ENCODE measurements at places on chromosomes 5 and 9. TPM values are rescaled to one million over a fixed set of nuclear protein-coding genes. Genes with fewer than 3 reads are reported as not detected.

DNA sequence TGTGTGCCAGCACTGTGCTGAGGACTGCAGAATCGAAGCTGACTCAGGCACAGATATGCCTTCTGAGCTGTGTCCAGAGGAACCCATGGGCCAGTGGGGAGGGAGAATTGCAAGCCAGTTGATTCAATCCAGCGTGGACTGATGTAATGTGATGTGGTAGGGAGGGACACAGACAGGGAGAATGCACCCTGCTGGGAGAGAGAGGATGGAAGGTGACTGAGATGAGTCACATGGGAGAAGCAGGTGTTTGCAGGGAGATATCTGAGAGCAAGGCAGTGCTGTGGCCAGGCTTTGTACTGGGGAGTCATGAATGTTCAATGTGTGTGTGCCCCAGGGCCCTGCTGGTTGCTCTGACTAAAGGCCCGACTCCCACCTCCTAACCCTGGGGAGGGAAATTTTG is 75.7 kb downstream of the IRX1 start:
- no peaks in the 10 kb centered on the region for H3K36me3 ChIP-seq
- H3K4me1 ChIP-seq = no peaks in the 10 kb centered on the region
- H3K27me3 ChIP-seq = no peaks in the 10 kb centered on the region
- H3K27ac ChIP-seq = no peak overlapping the region
- no peak for DNase-seq

- no peaks in the 10 kb centered on the region for H3K27me3 ChIP-seq
- peaks cover 39% of the 10 kb centered on the region for H3K4me1 ChIP-seq
- no peaks in the 10 kb centered on the region for H3K36me3 ChIP-seq
- no peak overlapping the region for H3K4me3 ChIP-seq
These were observed 43.4 kb downstream of the NFIB start for GRCh38 chr9:14270358-14271092.

GRCh38 chr5:627840-628239 is 15.7 kb downstream of the CEP72 start:
- no peak overlapping the region for H3K27ac ChIP-seq
- no peak overlapping the region for H3K4me3 ChIP-seq
- H3K27me3 ChIP-seq = no peaks in the 10 kb centered on the region
- no peak for DNase-seq
- peaks cover 46% of the 10 kb centered on the region for H3K36me3 ChIP-seq

GRCh38 chr5:148535190-148535589 is 119.1 kb downstream of the HTR4 start:
- H3K36me3 ChIP-seq = no peaks in the 10 kb centered on the region
- no peaks in the 10 kb centered on the region for H3K27me3 ChIP-seq
- H3K4me1 ChIP-seq = no peaks in the 10 kb centered on the region
- no peak for DNase-seq
- no peak overlapping the region for H3K4me3 ChIP-seq
- no peak overlapping the region for H3K27ac ChIP-seq

The FER gene
- 36.9 TPM for total RNA-seq

GRCh38 chr9:12916042-12916441 is 141.2 kb downstream of the LURAP1L start:
- no peaks in the 10 kb centered on the region for H3K27me3 ChIP-seq
- H3K4me1 ChIP-seq = no peaks in the 10 kb centered on the region
- no peak for DNase-seq
- H3K36me3 ChIP-seq = no peaks in the 10 kb centered on the region

DNA sequence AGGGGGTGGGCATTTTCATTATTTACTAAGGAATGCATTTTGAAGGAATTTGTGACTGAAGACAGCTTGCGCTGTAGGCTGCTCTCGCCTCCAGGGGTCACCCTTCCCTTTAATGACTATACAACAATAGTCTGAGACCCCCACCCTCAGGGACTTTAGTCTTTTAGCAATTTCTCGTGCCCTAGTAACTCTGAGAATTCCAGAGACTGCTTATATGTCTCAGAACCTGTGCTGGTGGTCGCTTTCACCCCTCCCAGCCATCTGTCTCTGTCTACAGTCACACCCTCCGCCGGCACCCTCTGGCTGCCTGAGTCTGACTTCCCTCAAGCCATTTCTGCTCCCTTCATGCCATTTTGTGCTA is 671.4 kb downstream of the NR2F1-AS1 start:
- H3K27ac ChIP-seq = no peak overlapping the region
- H3K4me3 ChIP-seq = no peak overlapping the region
- H3K27me3 ChIP-seq = no peaks in the 10 kb centered on the region
- H3K36me3 ChIP-seq = no peaks in the 10 kb centered on the region
- no peaks in the 10 kb centered on the region for H3K4me1 ChIP-seq

The SLC6A18 gene
- total RNA-seq = not detected

- H3K36me3 ChIP-seq = no peaks in the 10 kb centered on the region
- no peaks in the 10 kb centered on the region for H3K27me3 ChIP-seq
- DNase-seq = no peak
- H3K4me1 ChIP-seq = no peaks in the 10 kb centered on the region
These were observed 75.7 kb downstream of the CAMK4 start for GRCh38 chr5:111299831-111300432.

DNA sequence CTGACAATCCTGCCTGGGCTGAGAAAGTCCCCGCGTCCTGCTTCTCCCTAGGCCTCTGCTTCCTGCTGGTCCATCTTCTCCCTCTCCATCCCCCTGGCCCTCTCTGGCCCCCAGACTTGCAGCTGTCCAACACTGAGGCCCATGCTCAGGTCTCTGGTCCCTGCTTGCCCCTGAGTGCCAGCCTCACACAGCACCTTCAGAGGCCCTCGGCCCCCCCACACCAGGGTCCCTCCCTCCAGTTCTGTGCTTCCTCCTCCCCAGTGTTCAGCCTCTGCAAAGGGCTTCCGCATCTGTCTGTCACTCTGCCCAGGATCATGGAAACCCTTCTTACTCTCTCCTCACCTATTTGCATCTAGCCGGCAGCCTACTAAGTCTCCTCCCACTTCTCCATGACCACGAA is 62.4 kb upstream of the CTSL start:
- H3K4me1 ChIP-seq = peaks cover 5% of the 10 kb centered on the region
- H3K27me3 ChIP-seq = no peaks in the 10 kb centered on the region
- no peak overlapping the region for H3K4me3 ChIP-seq
- H3K36me3 ChIP-seq = peaks cover 27% of the 10 kb centered on the region

The BASP1 gene
- 7.0 TPM for total RNA-seq

The SHISAL2B gene
- not detected for total RNA-seq

DNA sequence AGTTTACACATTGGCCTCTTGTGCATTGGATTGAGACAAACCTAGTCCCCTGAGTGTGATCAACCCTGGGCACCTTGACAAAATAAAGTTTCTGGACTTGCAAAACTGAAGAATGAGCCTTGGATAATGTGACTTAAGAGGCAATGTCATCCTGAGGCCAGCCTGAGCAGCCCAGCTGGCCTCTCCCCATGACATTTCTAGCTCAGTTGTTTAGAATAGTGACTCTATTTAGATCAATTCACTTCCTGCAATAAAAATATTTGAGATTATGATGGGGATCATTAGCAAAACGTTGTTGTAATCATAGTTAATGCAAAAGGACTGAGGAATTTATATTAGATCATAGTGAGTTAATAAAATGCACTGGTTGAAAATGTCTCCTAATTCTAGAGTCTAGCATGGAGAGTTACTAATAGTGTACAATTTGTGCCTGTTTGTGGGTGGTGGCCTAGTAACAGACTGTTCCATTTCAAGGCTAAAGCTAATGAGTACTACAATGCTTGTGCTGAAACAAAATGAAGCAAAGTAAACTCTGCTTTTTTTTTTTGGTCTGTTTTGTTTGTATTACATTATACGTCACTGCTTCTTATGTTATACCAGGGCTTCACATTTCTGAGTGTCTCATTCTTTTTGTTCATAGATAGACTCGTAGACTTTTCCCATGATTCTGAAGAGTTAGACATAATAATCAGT is 10.9 kb upstream of the RHOBTB3 start:
- no peak overlapping the region for H3K4me3 ChIP-seq
- H3K27me3 ChIP-seq = no peaks in the 10 kb centered on the region
- no peaks in the 10 kb centered on the region for H3K36me3 ChIP-seq
- H3K27ac ChIP-seq = peak overlapping the region; percentile 48
- peaks cover 4% of the 10 kb centered on the region for H3K4me1 ChIP-seq

GRCh38 chr5:33788922-33789566 is 102.7 kb downstream of the ADAMTS12 start:
- no peak overlapping the region for H3K27ac ChIP-seq
- no peak for DNase-seq
- H3K27me3 ChIP-seq = no peaks in the 10 kb centered on the region
- no peaks in the 10 kb centered on the region for H3K36me3 ChIP-seq
- no peaks in the 10 kb centered on the region for H3K4me1 ChIP-seq

- no peak overlapping the region for H3K4me3 ChIP-seq
- H3K27me3 ChIP-seq = no peaks in the 10 kb centered on the region
- no peaks in the 10 kb centered on the region for H3K4me1 ChIP-seq
- no peak overlapping the region for H3K27ac ChIP-seq
- H3K36me3 ChIP-seq = no peaks in the 10 kb centered on the region
- DNase-seq = no peak
These were observed 32.9 kb downstream of the NDUFS6 start for GRCh38 chr5:1834022-1834551.

- no peak overlapping the region for H3K27ac ChIP-seq
- no peaks in the 10 kb centered on the region for H3K27me3 ChIP-seq
- DNase-seq = no peak
- H3K4me1 ChIP-seq = no peaks in the 10 kb centered on the region
These were observed 968.8 kb downstream of the TLE1 start for GRCh38 chr9:80720579-80720978.

- DNase-seq = no peak
- no peak overlapping the region for H3K4me3 ChIP-seq
- H3K27ac ChIP-seq = no peak overlapping the region
- H3K4me1 ChIP-seq = no peaks in the 10 kb centered on the region
- H3K27me3 ChIP-seq = no peaks in the 10 kb centered on the region
- no peaks in the 10 kb centered on the region for H3K36me3 ChIP-seq
These were observed 756.8 kb upstream of the CDH6 start for GRCh38 chr5:30436691-30437090.

The TRMO gene
- 98.2 TPM for total RNA-seq

DNA sequence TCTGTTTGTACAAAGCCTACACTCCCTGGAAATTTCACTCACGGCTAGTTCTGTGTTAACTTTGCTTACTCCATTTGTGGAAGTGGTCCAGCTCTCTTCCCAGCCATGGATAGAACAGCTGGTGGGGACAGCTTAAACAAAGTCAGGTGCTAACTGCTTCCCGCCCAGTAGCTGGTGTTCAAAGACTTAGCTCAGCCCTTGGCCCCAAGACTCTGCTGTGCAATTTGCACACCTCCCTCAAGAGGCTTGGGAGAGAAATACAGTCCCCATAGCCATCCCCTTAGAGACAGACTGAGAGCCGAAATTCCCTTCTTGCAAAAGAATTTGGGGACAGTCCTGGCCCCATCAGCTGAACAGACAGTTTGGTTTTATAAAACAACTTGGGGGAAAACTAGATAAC is 73.8 kb upstream of the RAI14 start:
- H3K27me3 ChIP-seq = no peaks in the 10 kb centered on the region
- H3K4me1 ChIP-seq = peaks cover 11% of the 10 kb centered on the region
- peak; percentile 26 for DNase-seq
- H3K27ac ChIP-seq = peak overlapping the region; percentile 46
- no peaks in the 10 kb centered on the region for H3K36me3 ChIP-seq

DNA sequence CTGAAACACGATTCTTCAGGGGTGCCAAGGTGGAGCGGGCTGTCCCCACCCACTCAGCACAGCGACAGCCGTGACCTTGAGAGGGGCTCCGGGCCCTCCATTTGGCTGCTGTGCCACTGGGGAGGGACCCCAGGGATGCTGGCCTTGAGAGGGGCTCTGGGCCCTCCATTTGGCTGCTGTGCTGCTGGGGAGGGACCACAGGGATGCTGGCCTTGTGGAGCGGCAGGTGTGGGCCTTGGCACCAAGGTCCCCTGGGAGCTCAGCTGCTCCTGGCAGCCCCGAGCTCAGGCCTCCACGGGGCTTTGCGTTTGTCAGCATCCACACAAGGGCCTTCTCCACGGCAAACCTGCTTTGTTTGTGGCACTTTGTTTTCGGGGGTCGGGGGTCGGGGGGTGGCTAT is 137.6 kb upstream of the LPCAT1 start:
- peaks cover 92% of the 10 kb centered on the region for H3K27me3 ChIP-seq
- no peaks in the 10 kb centered on the region for H3K36me3 ChIP-seq
- H3K27ac ChIP-seq = no peak overlapping the region

DNA sequence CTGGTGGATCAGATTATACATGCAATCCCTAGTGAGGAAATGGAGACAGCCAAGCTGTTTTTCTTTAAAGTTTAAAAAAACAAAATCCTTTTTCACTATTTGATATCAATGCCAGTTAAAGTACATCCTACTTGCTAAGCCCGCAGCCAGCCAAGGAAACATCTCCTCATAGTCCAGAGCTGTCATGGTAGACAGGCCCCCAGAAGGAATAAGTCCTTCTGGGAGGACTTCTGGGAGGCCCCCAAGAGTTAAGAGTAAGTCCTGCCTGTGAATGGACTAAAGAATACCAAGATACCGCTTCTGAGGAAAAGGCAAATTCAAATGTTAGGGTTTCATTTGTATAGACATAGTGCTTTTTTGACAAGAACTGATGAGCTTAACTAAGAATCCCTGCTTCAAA is 38.3 kb downstream of the MOCS2 start:
- peaks cover 62% of the 10 kb centered on the region for H3K36me3 ChIP-seq
- no peak overlapping the region for H3K4me3 ChIP-seq
- H3K27me3 ChIP-seq = no peaks in the 10 kb centered on the region
- H3K27ac ChIP-seq = peak overlapping the region; percentile 1
- H3K4me1 ChIP-seq = no peaks in the 10 kb centered on the region
- DNase-seq = no peak

The ANGPTL2 gene
- 24.9 TPM for total RNA-seq

- DNase-seq = no peak
- H3K4me3 ChIP-seq = peak overlapping the region; percentile 67
- peaks cover 60% of the 10 kb centered on the region for H3K4me1 ChIP-seq
- no peaks in the 10 kb centered on the region for H3K36me3 ChIP-seq
- H3K27ac ChIP-seq = peak overlapping the region; percentile 87
- H3K27me3 ChIP-seq = no peaks in the 10 kb centered on the region
These were observed 533 bp downstream of the SREK1IP1 start for GRCh38 chr5:64767959-64768357.

DNA sequence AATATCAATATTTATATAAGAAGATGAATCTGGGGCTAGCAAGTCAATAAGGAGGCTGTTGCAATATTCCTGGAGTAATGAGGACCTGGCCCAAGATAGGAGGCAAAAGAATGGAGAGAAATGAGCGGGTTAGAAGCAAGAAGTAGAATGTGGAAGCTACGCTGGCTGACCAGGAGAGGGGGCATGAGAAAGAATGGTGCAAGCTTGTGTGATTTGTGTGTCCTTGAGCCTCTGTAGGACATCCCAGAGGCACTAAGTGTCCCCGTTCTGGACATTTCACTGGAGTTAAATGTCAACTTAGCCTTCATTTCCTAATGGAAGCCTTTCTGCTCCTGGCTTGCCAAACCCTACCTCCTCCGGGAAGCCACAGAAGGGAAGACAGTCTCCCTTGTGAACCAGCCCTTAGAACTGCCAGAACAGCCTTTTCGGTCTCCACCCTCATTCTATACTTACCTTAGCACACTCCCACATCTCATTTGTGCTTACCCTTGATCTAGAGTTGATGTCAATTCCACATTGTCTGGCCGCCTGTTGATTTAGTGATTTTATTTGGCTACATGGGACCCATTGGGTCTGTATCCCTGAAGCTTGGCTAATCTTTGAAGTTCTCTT is 6.7 kb upstream of the PDE6A start:
- H3K36me3 ChIP-seq = no peaks in the 10 kb centered on the region
- H3K27me3 ChIP-seq = no peaks in the 10 kb centered on the region
- H3K4me1 ChIP-seq = no peaks in the 10 kb centered on the region
- no peak overlapping the region for H3K27ac ChIP-seq
- no peak for DNase-seq

The SLC6A3 gene
- not detected for total RNA-seq

GRCh38 chr5:24899180-24899579 is 254.4 kb upstream of the CDH10 start:
- H3K4me1 ChIP-seq = no peaks in the 10 kb centered on the region
- no peak overlapping the region for H3K27ac ChIP-seq
- no peak for DNase-seq
- H3K27me3 ChIP-seq = no peaks in the 10 kb centered on the region
- no peaks in the 10 kb centered on the region for H3K36me3 ChIP-seq
- no peak overlapping the region for H3K4me3 ChIP-seq

The FAM153A gene
- total RNA-seq = not detected

The DCTN3 gene
- total RNA-seq = 55.4 TPM

The CDO1 gene
- not detected for total RNA-seq

All from stomach (tissue), 19 donors.